Activated CD8-positive, alpha-beta memory T cell treated with anti-CD3 and anti-CD28 coated beads for 4 hours (primary cell): ENCODE measurements at places on chromosomes 11 and 22.

GRCh38 chr22:39956932-39957664 is 3.1 kb upstream of the TMA7B start:
- DNase-seq = no peak

- no peak for DNase-seq
Observed at GRCh38 chr11:1548221-1549070, 23.6 kb downstream of the DUSP8 start.

GRCh38 chr11:125429174-125429707 is 66.8 kb downstream of the FEZ1 start:
- DNase-seq = peak; percentile 14

GRCh38 chr11:107041088-107041444 is 22.8 kb upstream of the GUCY1A2 start:
- no peak for DNase-seq

DNA sequence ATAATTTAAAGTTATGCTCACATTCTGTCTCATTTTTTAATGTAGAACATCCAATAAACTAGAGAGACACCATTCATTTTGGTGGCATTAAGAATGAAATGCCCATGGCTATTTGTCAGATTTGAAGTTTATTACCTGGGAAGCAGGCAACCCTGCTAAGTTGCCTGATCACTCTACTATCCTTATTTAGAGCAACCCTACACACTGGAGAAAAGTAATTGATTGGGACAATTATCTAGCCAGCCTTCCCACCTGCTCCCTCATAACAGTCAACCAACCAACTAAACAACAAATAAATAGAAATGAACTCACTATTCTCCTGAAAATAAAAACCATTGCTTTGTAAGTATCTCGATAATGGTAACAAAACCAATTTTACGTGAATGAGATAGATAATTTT is 1129.0 kb upstream of the TENM4 start:
- DNase-seq = no peak

GRCh38 chr11:41309111-41309522 is 150.3 kb downstream of the LRRC4C start:
- DNase-seq = no peak

DNA sequence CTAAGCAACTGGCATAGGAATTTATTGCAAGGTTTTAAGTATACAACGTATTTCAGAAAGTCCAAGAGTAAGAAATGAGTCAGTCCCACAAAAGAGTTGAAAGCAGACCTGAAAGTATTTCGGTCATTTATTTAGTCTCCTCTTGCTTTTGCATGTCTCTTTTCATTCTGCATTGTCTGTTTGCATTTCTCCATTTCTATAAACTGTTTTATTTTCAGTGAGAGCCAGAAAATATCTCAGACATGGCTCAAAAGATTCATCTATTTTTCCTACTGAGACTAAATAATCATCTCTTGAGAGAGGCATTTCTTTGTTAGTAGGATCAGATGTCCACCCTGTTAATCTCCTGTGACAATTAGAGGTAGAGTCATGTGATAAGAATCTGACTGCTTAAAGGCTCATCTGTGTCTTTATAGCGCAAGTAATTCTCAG is 219.1 kb upstream of the CCDC179 start:
- DNase-seq = no peak

GRCh38 chr22:45319324-45319685 is 9.6 kb downstream of the FAM118A start:
- DNase-seq = no peak

- no peak for DNase-seq
Observed at GRCh38 chr11:69413015-69413801, 68.3 kb upstream of the LINC01488 start.

- DNase-seq = no peak
Observed at GRCh38 chr22:27990451-27990840, 71.4 kb upstream of the PITPNB start.

DNA sequence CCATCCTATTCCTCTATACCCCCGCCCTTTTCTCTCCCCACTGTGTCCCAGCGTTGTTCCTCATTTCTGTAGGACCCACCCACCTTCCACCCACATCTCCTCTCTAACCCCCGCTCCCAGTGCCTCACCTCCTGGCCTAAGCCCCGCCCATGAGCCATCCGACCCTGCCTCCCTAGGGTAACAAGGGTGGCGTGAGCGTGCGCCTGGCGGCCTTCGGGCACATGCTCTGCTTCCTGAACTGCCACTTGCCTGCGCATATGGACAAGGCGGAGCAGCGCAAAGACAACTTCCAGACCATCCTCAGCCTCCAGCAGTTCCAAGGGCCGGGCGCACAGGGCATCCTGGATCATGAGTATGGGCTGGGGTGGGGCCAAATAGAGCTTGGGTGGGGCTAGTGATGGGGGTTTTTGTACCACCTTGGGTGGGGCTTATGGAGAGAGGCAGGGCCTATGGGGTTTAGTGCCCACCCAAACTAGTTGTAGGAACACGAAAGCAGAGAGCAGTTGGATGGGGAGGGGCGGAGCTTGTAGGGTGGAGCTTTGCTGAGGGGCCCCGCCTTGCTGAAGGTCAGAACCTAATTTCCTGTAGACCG is 4.5 kb downstream of the INPP5J start:
- DNase-seq = no peak

GRCh38 chr22:26953012-26953883 is 295.9 kb downstream of the MIAT start:
- DNase-seq = no peak

DNA sequence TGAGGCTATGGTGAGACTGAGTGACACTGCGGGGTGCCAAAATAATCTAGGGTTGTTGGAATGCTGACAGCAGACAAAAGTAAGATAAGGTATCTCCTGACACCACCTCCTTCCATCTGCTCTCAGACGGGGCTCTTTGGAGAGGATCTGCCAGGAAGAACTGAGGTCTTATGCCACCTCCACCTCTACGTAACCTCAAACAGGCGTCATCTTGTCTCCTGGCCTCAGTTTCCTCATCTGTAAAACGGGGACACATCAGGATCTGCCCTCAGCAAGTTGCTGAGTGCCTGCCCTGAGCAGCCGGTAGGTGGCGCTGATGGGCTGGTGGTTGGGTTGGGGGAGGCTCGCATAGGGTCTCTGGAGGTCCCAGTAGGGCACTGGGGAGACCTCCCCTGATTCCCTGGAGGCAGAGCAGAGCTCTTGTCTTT is 1.7 kb upstream of the MYEOV start:
- DNase-seq = no peak

- no peak for DNase-seq
Observed at GRCh38 chr22:42425337-42425988, 6.7 kb downstream of the NFAM1 start.

DNA sequence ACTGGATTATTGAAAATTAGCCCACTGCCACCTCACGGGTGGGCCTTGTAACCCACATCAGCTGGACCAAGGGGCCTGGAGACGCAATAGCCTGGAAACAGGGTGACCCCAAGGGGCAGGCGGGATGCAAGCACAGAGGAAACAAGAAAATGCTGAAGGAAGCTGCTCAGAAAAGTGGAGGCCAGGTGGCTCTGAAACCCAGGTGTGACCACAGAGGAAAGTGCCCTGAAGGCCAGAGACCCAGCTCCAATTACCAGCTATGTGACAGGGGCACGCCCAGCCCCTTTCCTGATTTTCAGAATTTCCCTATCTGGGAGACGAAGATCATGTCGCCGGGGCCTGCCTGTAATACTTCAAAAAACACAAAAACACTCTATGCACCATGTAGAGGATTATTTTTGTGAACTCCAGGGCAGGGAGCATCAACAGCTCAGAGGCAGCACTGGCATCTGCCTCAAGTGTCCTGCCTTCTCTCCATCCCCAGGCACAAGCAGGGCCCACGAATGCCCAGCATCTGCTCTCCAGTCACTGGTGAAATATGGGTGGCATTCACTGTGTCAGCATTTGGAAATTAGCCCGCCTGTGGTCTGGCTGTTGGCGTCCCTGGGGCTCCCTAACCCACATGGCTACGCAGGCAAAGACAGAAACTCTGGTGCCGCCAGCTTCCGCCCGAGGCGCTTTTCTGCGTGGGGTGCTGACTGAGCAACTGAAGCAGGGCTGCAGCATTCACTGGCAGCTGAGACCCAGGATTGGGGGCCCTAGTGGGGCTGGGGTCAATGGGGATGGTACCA is 6.3 kb downstream of the KCNJ1 start:
- DNase-seq = no peak

DNA sequence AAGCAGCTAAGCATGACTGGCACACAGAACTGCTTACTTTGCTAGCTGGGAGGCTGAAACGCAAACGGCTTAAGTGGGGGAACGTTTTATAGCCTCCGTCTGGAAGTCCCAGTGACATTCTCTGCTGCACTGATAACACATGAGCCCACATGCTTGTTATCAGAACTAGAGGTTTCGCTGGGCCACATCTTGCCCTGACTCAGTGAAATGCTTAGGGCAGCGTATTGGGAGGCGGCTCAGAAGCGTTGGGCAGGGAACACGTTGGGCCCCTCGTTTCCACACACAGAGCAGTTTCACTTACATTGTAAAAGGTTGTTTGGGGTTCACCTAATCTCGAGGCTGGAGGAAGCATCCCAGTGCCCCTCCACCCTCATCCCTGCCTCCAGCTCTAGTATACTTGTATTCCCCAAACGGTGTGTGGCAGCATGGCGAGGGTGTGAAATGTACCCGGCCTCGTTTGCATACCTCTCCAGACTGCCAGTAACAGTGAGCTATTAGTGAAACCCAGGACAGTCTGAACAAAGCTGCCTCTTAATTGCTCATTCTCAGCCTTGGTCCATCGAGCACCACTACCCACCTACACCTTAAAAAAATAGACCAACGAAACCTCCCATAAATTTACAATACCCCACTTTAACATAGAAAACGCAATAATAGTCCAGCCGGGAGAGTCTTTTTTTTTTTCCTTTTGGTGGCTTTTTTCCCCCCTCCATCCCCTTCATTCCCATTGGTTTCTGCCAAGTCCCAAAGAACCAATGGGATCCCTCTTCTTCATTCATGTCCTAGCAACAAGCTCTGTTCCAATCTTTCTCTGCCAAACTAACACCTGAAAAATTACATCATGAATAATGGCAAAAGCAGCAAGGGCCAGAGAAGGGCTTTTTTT is 218.8 kb upstream of the SORL1-AS1 start:
- DNase-seq = no peak

GRCh38 chr11:12172493-12173013 is 62.2 kb downstream of the MICAL2 start:
- DNase-seq = no peak

DNA sequence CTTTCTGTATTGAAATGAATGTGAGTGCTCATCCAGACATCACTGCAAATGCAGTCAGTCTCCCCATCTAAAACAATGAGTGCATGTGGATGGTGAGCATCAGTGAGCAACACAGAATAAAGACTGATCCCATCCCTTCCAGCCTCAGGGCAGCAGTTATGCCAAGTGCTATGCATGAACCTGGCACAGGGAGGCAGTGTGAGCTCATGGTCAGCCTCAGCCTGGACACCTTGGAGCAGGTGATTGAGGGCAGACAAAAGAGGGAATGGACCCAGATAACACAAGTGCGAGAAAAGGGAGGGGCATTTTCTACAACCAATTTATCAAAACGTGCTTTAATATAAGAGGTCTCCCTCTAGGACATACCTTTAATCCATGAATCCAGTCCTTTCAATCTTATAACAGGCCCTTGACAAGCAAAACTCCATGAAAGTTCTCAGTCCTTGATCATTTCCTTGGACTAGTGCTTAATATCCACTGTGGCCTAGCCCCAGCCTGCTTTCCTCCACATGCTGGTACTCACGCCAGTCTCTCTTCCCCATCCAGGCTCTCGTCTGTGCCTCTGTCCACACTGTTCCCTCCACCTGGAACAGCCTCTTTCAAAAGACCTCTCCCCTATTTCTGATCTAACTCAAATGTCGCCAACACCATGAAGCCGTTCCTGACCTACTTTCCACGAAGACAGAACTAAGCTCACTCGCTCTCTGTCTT is 50.5 kb upstream of the LRRC55 start:
- no peak for DNase-seq

DNA sequence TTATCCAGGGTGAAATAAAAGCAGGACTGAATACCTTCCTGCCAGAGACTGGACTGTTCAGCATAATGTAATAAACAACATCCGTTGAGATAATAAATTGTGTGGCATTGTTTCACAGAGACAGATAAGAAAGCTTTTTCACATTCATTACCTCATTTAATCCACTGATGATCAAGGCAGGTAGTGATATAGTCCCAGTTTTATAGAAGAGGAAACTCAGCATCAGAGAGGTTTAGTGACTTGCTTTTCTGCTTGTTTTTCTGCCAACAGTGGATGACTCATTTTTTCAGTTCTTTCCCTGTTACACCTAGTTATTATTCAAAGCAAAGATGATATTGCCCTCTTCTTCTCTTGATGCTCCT is 4.0 kb downstream of the MYO18B start:
- no peak for DNase-seq

DNA sequence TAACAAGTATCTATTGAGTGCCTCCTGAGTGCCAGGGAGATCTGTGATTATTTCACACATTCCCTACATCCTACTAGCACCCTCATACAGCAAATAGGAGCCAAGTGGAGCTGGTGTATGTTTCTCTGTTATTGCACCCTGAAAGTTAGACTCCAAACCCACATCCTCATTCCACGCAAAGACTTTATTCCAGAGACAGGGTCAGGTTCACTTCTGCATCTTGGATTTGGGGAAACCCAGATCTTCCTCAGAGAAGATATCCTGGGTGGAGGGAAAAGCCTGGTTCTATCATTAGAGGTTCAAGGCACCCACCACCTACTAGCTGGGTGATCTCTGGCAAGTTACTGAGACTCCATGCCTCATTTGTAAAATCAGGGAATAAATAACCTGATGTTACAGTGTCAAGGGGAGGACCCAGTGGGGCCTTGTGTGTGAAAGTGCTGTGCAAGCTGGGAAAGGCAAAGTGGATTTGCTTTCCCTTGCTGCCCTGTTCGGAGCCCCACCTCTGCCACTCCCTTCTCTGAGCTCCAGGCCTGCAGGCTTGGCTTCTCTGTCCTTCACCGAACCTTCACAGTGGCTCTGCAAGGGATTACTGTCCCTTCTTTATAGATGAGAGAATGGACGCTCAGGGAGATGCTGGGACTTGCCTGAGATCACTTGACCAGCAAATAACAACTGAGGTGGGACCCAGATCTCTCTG is 991 bp upstream of the SLCO2B1 start:
- no peak for DNase-seq

GRCh38 chr11:78540256-78540655 is 34.4 kb downstream of the NARS2 start:
- no peak for DNase-seq

DNA sequence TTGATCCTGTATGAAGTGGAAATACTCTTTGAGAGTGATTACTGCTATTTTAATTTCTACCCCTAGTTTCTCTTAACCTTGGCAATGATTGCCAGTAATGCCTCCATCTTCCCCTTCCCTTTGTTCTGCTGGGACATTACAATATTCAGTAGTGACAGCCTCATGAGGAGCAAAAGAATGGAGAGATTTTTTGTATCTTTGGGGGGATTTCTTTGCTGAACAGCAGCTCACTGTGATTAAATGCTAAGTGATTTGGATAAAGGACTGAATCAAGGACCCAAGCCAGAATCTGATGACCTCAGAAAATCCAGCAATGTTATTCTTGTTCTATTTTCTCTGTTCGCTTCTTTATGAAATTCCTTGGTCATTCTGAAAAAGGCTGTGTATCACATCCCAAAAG is 7.0 kb upstream of the SLC1A2 start:
- DNase-seq = no peak

- DNase-seq = no peak
Observed at GRCh38 chr22:40020956-40021355, 26.2 kb downstream of the FAM83F start.

GRCh38 chr11:69541501-69542313 is 60.2 kb downstream of the LINC01488 start:
- DNase-seq = no peak

GRCh38 chr11:61860054-61860903 is 31.1 kb downstream of the FADS3 start:
- no peak for DNase-seq

GRCh38 chr11:36722421-36722820 is 124.4 kb upstream of the RAG2 start:
- DNase-seq = no peak
